T-helper 22 cell (primary cell): ENCODE measurements at places on chromosomes 16 and 17.

GRCh38 chr16:23424292-23424958 is 28.6 kb downstream of the COG7 start:
- DNase-seq, result no peak

GRCh38 chr16:73124097-73124652 is 76.2 kb upstream of the ZFHX3 start:
- DNase-seq, result no peak

GRCh38 chr17:50649042-50649908 is 14.6 kb downstream of the ABCC3 start:
- DNase-seq, result no peak

- DNase-seq, result no peak
These were observed 67.1 kb downstream of the MGAT5B start for GRCh38 chr17:76935331-76935730.

DNA sequence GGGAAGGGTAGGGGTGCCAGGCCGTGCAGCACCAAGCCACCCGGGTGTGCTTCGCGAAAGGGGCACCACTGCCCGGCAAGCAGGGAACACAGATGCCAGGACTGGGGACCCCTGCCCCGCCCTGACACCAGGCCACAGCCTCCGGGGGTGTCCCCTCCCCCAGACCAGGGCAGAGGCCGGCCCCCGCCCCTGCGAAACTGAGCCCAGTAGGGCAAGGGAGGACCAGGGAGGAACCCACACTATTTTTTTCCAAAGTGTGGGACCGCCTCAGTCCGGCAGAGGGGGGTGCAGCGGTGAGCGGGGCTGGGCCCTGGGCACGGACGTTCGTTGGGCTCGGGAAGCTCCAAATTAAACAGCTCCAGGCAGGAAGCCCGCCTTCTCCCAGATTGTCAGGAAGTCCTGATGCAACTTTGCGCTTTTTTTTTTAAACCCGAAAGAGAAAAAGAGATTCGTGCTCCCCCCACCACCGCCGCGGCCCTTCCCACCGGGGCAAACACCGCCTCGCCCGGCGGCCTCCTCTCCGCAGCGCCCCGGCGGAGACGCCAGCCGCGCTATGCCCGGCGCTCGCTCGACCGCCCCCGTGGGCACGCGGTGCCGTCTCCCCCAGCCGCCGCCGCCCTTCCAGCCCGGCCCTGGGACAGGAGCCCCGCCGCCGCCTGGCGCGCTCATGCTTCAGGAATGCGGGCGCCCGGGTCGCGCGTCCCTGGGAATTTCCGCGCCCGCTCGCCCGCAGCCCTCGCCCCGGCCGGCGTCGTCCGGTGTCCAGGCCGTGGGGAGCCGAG is 755 bp downstream of the PIEZO1 start:
- DNase-seq, result no peak

GRCh38 chr16:58425756-58426494 is 33.7 kb downstream of the GINS3 start:
- DNase-seq, result no peak

- DNase-seq, result no peak
These were observed 48.1 kb downstream of the MYO18A start for GRCh38 chr17:29131814-29132682.

DNA sequence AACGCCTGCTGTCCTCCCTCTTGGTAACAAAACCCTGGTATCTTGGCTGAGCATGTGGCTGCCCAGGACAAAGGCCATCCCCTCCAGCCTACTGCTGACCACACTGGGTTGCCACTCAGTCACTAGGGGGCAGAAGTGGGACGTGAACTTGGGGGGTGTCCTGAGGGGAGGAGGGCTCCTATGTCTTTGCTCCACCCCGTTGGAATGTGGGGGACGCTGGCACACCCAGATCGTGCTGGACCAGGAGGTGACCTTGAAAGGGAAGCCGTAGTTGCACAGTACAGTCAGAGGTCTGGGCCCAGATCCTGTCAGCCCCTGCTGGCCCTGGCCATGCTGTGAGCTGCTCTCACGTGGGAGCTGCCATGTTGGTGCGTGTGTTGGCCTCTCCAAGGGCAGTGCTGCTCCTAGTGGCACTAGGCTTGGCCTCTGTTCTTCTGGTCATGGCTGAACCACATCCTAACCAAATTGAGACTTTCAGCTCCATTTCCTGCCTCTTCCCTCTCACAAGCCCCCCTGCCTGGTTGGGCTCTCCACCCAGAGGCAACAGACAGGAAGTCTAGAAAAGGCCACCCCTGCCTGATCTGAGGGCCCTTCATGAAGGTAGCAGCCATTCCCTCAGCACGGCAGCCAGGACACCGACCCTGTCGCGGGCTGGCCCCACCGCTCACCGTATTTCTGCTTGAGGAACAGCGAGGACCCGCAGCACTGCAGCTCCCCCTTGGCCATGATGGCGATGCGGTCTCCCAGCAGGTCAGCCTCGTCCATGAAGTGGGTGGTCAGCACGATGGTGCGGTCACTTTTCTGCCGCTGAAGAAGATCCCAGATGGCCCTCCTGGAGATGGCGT is 29.0 kb upstream of the RNPS1 start:
- no peak for DNase-seq

- DNase-seq, result no peak
These were observed 25.3 kb upstream of the FAAP100 start for GRCh38 chr17:81577278-81578000.

GRCh38 chr17:36705874-36706731 is 104.7 kb downstream of the MRM1 start:
- DNase-seq, result no peak
